Naive thymus-derived CD8-positive, alpha-beta T cell (primary cell): ENCODE measurements at places on chromosomes 11 and 22.
A peak's percentile ranks its signal among the peaks of the same experiment; 100 is the strongest.

DNA sequence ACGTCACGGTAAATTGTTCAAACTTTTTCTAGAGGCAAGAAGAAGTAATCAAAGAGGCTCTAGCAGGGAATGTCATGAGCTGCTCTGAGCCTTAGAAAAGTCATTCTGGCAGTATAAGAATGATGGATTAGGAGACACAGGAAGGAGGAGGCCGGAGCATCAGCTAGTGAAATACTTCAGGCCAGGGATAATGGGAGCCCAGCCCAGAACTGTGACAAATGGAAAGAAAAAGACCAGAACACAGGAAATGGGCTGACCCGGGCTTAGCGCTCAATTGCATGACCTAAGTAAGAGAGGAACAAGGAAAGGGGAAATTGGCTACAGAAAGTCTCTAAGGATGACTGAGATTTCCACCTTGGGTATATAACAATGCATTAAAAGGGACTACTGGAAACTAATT lies 108.6 kb downstream of the LARGE1 start:
- DNase-seq = no peak

DNA sequence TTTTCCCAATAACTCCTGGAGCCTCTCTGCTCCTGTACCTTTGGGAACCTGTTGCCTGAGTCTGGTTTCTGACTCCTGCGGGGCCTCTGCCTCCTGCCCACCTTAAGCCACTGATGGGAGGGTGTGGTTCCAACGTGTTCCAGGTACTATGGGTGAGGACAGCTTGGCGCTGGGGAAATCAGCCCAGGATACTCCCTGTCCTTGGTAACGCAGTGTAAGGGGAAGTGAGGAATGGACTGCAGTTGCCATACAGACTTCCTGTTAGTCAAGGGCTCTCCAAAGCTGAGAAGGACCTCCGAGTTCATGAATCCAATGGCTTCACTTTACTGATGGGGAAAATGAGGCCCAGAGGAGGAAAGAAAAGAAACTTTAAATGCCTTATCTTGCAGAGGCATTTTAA lies 1.2 kb upstream of the MARK2 start:
- no peak for DNase-seq

DNA sequence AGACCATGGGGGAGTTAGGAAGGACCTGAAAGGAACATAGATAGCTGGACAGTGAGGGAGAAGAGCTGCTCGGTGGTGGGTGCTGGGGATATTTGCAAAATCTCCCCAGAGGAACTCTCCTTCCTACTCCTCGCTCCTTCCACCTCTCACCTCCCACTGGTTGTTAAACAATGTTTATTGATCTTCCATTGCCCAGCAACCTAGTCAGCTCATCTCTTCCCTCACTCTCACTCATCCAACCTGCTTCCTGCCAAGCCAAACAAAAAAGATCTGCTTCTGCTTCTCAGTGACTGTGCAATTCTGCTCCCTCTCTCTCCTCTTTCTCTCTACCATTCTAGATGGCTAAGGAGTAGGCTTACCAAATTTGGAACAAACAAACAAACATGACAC lies 115.0 kb downstream of the SLC1A2 start:
- DNase-seq = no peak

GRCh38 chr11:35295751-35296150 lies 123.6 kb downstream of the SLC1A2 start:
- DNase-seq = no peak

DNA sequence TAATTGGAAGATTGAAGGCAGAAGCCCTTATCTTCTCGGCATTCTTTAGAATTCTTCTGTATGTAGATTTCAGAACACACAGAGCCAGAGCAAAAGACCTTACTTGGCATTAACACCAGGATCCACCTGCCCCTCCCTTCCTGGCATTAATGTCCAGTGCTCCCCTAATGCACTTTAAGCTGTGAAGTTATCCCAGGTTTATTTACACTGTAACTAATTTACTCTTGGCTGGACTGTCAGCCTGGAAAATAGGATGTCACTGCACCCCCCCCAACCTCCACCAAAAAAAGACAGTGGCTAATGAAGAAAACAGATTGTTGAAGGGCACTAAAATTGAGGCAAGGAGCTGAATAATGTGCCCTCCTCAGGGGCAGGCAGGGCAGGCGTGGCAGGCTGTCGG lies 30.1 kb downstream of the TIMP3 start:
- DNase-seq = no peak

- peak; percentile 16 for DNase-seq
Measured at GRCh38 chr11:128890543-128891368, at the start of gene KCNJ5. TSS of gene KCNJ5 (plus strand) at chr11:128891356. CDS start at chr11:128911274, 19,918 bp downstream.

- DNase-seq = no peak
Measured at GRCh38 chr22:25555586-25555985, 8.9 kb upstream of the GRK3 start.

DNA sequence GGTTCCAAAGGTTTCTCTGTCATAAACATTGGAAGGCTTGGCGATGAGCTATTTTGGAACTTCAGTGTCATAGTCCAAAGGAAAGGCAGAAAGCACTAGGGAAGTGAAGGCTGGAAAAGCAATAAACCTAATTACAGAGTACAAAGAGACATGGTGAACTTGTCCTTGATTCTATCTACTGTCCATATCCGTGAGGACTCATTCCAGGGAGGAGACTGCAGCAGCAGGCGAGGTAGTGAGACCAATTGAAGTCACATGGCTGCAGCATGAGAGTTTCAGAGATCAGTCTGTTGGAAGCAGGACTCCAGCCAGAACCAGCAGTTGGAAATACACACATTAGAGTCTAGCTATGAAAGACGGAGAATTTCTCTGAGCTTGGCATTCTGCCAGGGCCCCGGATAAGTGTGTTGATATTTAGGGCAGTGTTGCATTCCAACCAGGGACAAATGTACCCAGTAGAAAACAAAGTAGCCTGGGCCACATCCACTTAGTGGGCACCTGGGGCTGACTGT lies 54.1 kb upstream of the ARHGAP42 start:
- DNase-seq = no peak

- no peak for DNase-seq
Measured at GRCh38 chr11:20204681-20205080, 44.4 kb upstream of the DBX1 start.

- no peak for DNase-seq
Measured at GRCh38 chr22:19146215-19146968, 1.9 kb upstream of the ESS2 start.

- DNase-seq = no peak
Measured at GRCh38 chr11:111443640-111444039, 64.6 kb upstream of the POU2AF1 start.

DNA sequence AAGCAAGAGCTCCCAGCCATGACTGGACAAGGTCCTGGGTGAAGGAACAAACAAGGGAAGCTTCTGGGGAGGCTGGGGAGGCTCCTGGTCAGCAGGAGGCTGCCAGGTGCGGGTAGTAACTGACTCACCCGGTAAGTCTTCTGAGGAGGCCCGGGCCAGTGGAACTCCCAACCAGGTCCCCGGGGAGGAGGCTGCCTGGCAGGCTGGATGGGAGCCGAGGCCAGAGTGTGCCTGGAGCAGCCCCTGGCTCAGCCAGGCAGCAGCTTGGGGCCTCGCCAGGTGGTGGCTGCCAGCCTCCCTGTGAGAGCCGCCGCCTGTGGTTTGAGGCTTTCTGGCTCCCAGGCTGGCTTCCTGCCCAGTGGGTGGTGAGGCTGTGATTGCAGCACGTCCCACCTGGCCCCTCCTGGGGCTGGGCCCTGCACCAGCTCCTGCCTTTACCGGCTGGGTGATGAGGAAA lies 46.2 kb downstream of the IGF2 start:
- DNase-seq = peak; percentile 55

DNA sequence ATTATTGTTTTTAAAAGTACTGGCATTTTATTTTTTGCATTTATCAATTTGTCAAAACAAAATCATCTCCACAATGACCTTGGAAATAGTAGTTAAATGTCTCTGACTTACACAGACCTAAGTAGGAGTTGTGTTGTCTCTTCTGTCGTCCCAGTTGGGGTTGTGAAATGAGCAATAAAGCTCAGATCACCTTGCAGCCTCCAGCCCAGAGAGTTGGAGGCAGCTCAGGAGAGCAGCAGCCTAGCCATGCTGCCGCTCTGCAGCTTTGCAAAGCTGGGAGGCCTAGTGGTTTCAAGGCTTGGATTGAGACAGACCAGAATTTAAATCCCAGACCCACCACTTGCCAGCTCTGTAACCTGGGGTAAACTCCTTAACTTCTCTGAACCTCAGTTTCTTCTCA lies 65.2 kb upstream of the CRYBB3 start:
- DNase-seq = no peak

- DNase-seq = no peak
Measured at GRCh38 chr11:21646351-21646750, 546.5 kb upstream of the ANO5 start.

DNA sequence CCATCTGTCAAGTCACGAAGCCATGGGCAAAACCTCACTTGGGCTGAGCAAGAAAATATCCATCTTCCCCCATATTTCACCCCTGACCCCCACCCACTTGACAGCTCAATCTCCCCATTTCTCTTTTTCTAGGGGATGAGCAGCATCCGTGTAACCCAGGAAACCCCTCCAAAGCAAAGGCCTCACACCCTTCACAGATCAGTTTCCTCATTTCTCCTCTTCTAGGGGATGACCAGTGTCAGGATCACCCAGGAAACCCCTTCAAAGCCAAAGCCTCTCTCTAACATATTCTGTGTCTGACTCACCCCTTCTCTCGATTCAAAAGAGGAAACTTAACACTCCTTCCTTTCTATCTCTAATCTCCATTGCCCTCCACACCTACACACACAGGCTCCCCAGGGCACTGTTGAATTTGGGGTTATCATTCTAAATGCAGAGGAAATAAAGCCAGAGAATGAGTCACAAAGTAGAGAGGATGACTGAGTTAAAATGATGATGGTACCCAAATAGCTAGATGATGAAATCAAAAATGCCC lies 439.7 kb downstream of the BUD13 start:
- DNase-seq = no peak

GRCh38 chr11:102155676-102156075 lies 45.4 kb downstream of the YAP1 start:
- no peak for DNase-seq

DNA sequence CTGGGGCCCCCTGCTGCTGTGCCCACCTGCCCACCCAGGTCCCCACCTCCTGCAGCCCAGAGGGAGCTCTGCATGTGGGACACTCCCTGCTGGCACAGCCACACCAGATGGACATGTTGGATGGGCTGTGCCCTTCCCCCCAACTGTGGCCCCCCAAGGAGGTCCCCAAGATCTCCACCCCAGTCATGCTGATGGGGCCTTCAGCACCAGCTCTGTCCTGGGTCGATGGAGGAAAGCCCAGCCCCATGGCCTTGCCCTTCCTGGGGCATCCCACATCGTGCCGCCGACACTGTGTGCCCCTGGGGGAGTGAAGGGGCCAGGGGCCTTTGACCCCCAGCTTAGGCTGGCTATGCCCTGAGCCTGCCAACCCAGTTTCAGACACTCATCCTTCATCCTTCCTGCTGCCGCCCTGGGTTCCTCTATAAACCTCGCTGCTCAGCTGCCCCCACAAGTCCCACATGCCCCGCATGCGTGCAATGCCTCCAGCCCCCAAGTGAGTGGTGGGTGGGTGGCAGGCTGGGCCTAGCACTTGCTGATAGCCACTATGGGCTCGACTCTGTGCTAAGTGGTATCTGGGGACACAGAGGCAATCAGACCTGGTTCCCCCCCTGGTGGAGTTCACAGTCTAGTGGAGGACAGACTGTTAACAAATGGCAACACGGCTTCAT lies 3.9 kb upstream of the DPP3 start:
- DNase-seq = no peak

DNA sequence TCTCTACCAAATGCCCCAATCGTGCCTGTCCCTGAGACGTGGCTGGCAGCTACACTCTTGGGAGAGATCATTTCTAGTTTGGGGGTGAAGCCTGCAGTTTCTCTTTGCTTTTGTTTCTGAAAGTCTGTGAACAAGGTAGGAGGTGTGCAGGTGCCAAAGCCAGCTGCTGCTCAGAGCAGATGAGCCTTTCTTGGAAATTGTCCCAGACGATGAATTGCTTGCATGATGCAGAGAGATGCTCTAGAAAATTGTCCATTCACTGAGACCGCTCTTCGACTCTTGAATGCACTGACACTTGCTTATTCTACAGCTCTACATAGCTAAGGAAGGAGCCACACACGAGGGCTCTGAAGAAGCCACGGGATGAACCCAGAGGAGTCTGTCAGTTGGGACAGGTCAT lies 225.6 kb upstream of the E2F8 start:
- DNase-seq = no peak
